Esophagus muscularis mucosa (tissue), 4 donors: ENCODE measurements at places on chromosomes 2 and 18. TPM values are rescaled to one million over a fixed set of nuclear protein-coding genes. Genes with fewer than 3 reads are reported as not detected.

Gene SLC23A3
- total RNA-seq, result 0.23 TPM

Gene PSMA8
- total RNA-seq, result not detected

Gene EXOC6B
- total RNA-seq, result 32.3 TPM

Gene GPR39
- 1.3 TPM for total RNA-seq

Gene OST4
- total RNA-seq, result 230 TPM

Gene SP100
- total RNA-seq, result 83.8 TPM

Gene ERBB4
- total RNA-seq, result 0.17 TPM

Gene PNPT1
- total RNA-seq, result 17.2 TPM

Gene KCNS3
- 14.6 TPM for total RNA-seq

Gene GALNT14
- total RNA-seq, result 1.0 TPM

Gene BMPR2
- 54.8 TPM for total RNA-seq

Gene RIF1
- 31.0 TPM for total RNA-seq

Gene AGXT
- not detected for total RNA-seq

Gene CFAP65
- not detected for total RNA-seq

- no peak for DNase-seq
- H3K36me3 ChIP-seq, result no peaks in the 10 kb centered on the region
- peaks cover 2% of the 10 kb centered on the region for H3K4me1 ChIP-seq
- H3K27me3 ChIP-seq, result no peaks in the 10 kb centered on the region
- no peak overlapping the region for H3K27ac ChIP-seq
Observed at GRCh38 chr18:76569644-76570419, 74.8 kb upstream of the ZNF516 start.

DNA sequence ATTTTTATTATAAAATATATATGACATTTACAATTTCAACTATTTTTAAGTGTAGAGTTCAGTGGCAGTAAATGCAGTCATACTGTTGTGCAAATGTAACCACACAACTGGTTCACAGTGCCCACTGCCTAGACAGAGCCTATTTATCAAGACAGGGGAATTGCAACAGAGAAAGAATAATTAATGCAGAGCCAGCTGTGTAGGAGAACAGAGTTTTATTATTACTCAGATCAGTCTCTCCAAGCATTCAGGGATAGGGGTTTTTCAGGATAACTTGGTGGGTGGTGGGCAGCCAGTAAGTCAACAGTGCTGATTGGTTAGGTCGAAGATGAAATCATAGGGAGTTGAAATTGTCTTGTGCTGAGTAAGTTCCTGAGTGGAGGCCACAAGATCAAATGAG, 200.3 kb downstream of the NYAP2 start:
- H3K27ac ChIP-seq, result no peak overlapping the region
- H3K27me3 ChIP-seq, result no peaks in the 10 kb centered on the region
- peak; percentile 60 for DNase-seq
- no peaks in the 10 kb centered on the region for H3K4me1 ChIP-seq
- H3K36me3 ChIP-seq, result no peaks in the 10 kb centered on the region

DNA sequence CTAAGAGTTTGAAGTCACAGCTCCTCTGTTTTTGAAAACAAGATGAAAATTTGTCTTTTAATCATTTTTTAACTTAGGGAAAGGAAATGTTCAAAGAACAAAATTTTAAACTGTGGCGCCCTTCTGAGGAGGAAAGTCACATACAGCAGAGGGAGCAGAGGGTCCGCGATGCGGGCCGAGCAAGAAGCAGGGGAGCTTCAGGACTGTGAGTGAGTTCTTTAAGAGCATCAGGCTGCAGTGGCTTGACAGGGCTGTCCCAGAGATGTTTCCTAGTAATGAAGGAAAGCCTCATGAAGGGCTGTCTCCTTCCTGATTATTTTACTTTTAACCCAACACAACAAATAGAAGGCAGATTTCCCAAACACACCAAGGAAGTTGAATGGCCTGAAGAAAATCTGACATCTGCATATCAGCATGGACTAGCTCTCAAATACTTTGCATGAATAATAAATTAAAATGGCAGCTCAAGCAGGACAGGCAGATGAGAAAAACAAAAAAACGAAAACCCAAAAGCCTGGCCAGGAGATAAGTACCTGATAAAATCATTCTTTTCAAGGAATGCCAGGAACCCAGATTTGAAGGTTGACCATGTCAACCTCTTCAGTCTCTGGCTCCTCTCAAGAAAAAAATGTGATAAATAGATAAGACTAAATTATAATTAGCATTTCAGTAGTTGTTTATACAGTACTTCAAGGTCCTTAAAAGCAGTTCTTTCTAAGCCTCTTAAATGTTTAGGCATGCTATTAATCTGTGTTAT, 60.8 kb downstream of the SLC40A1 start:
- no peaks in the 10 kb centered on the region for H3K36me3 ChIP-seq
- DNase-seq, result no peak
- no peaks in the 10 kb centered on the region for H3K27me3 ChIP-seq
- H3K4me3 ChIP-seq, result no peak overlapping the region

DNA sequence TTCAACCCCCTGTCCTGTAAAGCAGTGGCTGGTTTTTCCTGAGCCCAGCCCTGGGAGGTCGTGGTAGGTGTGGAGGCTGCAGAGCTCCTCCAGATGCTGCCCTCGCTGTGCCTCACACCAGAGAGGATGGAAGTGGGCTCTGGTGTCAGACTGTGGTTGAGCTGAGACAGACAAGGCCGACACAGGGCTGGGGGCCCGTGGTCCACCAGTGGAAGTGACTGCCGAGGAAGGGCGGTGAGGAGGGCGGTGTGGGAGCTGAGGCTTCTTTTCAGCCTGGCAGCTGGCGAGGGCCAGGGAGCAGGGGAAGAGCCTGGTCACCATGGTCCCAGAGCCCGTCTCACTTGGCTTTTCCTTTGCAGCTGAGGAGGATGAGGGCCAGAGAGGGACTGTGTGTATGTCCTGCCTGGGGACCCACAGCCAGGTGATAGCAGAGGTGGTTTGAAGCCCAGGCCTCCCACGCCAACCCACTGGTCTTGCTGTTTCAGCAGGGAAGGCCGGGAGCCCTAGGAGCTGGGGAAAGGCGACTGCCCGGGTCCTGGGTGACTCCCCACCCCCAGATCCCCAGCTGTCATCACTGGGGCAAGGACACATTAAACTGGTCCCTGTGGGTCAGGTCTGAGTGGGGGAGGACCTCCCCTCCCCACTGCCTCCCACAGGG, 8.5 kb downstream of the SFTPB start:
- no peaks in the 10 kb centered on the region for H3K27me3 ChIP-seq
- H3K4me3 ChIP-seq, result no peak overlapping the region
- H3K27ac ChIP-seq, result no peak overlapping the region
- no peak for DNase-seq
- H3K36me3 ChIP-seq, result peaks cover 44% of the 10 kb centered on the region

- H3K27ac ChIP-seq, result no peak overlapping the region
- DNase-seq, result no peak
- no peaks in the 10 kb centered on the region for H3K27me3 ChIP-seq
- no peaks in the 10 kb centered on the region for H3K4me1 ChIP-seq
- H3K4me3 ChIP-seq, result no peak overlapping the region
Observed at GRCh38 chr2:72999729-73000725, 71.5 kb downstream of the SFXN5 start.

DNA sequence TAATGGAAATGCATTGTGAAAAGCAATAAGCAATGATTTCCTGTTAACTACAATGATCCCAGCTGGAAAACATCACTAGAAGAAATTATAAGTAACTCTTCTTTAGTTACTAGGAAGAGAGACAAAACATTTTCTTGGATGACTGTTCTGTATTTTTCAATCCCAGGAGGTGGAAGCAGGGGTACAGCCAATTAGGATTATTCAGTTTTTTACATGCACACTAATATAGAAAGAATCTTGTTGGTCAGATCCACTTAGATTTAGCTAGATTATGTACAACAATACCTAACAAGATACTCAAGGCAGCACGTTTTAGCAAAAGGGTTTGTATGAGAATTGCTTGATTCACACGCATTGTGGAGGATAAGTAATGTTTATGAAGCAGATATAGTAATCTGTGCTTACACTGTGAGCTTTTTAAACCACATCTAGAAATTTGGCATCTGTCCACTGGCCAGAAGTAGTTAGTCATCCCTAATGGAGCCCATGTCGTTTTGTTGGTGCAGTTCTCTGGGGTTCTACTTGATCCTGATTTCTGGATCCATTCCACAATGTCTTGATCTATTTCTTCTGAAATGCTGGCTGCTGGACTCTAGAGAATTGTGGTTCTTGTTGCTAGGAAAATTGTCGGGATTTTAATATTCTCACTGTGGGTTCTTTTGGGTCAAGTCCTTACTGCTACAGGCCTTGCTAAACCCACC, 199.7 kb downstream of the ADCYAP1 start:
- H3K4me3 ChIP-seq, result no peak overlapping the region
- no peaks in the 10 kb centered on the region for H3K36me3 ChIP-seq
- H3K4me1 ChIP-seq, result no peaks in the 10 kb centered on the region
- H3K27ac ChIP-seq, result no peak overlapping the region

DNA sequence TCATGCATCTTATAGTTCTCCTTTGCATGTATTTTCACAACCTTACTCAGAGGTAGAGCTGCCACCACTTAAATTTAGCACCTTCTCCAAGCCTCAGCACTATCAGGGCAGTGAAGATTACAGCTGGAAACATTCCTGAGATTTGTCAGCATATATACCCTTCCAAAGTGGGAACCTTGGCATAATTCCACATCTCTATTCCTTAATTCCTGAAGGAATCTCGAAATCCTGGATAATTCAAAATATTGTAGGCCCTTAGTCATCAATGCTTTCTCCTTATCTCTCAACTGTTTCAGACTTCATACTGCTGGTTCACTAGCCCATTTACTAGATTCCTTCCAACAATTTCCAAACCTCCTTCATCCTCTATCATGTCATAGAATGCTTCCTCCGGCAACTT, 87.4 kb downstream of the ITSN2 start:
- peaks cover 61% of the 10 kb centered on the region for H3K36me3 ChIP-seq
- DNase-seq, result no peak
- no peak overlapping the region for H3K27ac ChIP-seq
- peaks cover 11% of the 10 kb centered on the region for H3K4me1 ChIP-seq
- no peaks in the 10 kb centered on the region for H3K27me3 ChIP-seq

DNA sequence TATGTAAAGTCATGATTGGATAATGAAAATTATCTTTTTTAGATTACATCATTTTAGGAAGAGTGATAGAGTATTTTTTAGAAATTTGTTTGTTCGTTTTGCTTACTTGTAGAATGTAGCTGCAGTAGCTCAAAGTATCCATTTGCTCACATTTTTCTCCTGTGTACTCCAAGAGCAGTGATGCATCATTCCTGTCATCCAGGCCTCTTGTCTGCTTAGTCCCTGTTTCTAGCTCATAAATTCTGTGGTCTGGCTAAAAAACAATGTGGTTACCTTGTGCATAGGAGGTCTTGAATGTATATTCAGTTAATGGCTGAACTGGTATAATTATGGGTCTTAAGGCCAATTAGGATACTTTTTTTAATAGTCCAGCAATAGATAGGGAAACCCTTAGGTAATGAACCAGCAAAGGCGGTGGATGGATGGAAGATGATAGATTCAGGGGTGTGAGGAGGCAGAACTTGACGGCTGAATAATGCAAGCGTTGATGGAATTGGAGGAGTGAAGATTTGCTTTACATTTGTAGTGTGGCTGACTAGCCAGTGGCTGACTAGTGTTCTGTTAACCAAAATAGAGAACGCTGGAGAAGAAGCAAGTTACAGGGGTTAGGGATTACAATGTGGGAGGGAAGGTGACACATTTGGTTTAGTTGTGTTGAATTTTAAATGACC, 145.0 kb downstream of the ZNF407 start:
- no peaks in the 10 kb centered on the region for H3K27me3 ChIP-seq
- H3K4me1 ChIP-seq, result no peaks in the 10 kb centered on the region
- H3K4me3 ChIP-seq, result no peak overlapping the region
- no peak overlapping the region for H3K27ac ChIP-seq
- no peak for DNase-seq

GRCh38 chr18:80126797-80127196, 17.7 kb downstream of the ADNP2 start:
- no peak overlapping the region for H3K27ac ChIP-seq
- no peaks in the 10 kb centered on the region for H3K27me3 ChIP-seq
- H3K4me1 ChIP-seq, result no peaks in the 10 kb centered on the region
- no peak for DNase-seq
- H3K4me3 ChIP-seq, result no peak overlapping the region

- no peak overlapping the region for H3K4me3 ChIP-seq
- peak; percentile 66 for DNase-seq
- H3K4me1 ChIP-seq, result no peaks in the 10 kb centered on the region
- H3K27me3 ChIP-seq, result no peaks in the 10 kb centered on the region
Observed at GRCh38 chr2:134738141-134738870, 19.5 kb upstream of the TMEM163 start.

- no peak overlapping the region for H3K4me3 ChIP-seq
- H3K36me3 ChIP-seq, result peaks cover 100% of the 10 kb centered on the region
- no peak for DNase-seq
- H3K27ac ChIP-seq, result no peak overlapping the region
- H3K27me3 ChIP-seq, result no peaks in the 10 kb centered on the region
Observed at GRCh38 chr2:231277962-231278361, 79.5 kb downstream of the ARMC9 start.

- no peaks in the 10 kb centered on the region for H3K4me1 ChIP-seq
- H3K4me3 ChIP-seq, result no peak overlapping the region
- no peaks in the 10 kb centered on the region for H3K27me3 ChIP-seq
- DNase-seq, result no peak
- H3K36me3 ChIP-seq, result peaks cover 18% of the 10 kb centered on the region
Observed at GRCh38 chr2:151481744-151482143, 72.0 kb downstream of the RIF1 start.

- no peaks in the 10 kb centered on the region for H3K4me1 ChIP-seq
- H3K4me3 ChIP-seq, result no peak overlapping the region
- H3K27ac ChIP-seq, result no peak overlapping the region
Observed at GRCh38 chr2:225074366-225074765, 32.1 kb upstream of the DOCK10 start.

- no peak overlapping the region for H3K27ac ChIP-seq
- H3K4me1 ChIP-seq, result peaks cover 15% of the 10 kb centered on the region
- no peaks in the 10 kb centered on the region for H3K36me3 ChIP-seq
- no peaks in the 10 kb centered on the region for H3K27me3 ChIP-seq
Observed at GRCh38 chr2:11862049-11862448, 115.6 kb downstream of the LPIN1 start.

DNA sequence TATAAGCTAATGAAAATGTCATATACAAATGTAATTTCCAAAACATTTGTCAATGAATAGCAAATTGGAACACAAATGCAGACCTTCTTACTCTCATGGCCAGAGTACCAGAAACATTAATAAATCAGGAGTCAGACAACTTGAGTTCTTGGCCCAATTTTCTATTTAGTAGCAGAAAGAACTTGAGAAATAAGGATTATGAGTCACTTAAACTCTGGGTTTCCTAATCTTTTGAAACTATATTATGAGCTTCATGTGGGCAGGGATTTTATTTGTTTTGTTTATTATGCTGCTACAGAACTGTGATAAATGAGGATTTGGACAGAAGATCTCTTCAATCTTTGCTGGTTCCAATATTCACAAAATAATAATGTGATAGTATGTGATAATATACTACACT, 686.7 kb downstream of the NR4A2 start:
- H3K4me3 ChIP-seq, result no peak overlapping the region
- H3K36me3 ChIP-seq, result no peaks in the 10 kb centered on the region
- DNase-seq, result no peak
- H3K27ac ChIP-seq, result no peak overlapping the region
- H3K27me3 ChIP-seq, result no peaks in the 10 kb centered on the region

- no peak for DNase-seq
- no peak overlapping the region for H3K4me3 ChIP-seq
- peaks cover 34% of the 10 kb centered on the region for H3K4me1 ChIP-seq
- H3K36me3 ChIP-seq, result peaks cover 3% of the 10 kb centered on the region
Observed at GRCh38 chr2:96247009-96247408, 18.8 kb downstream of the TMEM127 start.

GRCh38 chr18:2662990-2663389, 7.5 kb downstream of the SMCHD1 start:
- H3K27me3 ChIP-seq, result no peaks in the 10 kb centered on the region
- no peak for DNase-seq
- H3K36me3 ChIP-seq, result peaks cover 4% of the 10 kb centered on the region
- H3K27ac ChIP-seq, result no peak overlapping the region
- H3K4me1 ChIP-seq, result peaks cover 26% of the 10 kb centered on the region
- H3K4me3 ChIP-seq, result no peak overlapping the region

GRCh38 chr2:157172866-157173578, 84.5 kb upstream of the GALNT5 start:
- no peak for DNase-seq
- H3K4me3 ChIP-seq, result peak overlapping the region; percentile 11
